ENCODE measurements at places on chromosomes 13 and 19.

GRCh38 chr13:112893570-112894422, 75.2 kb upstream of the MCF2L start:
- no peak for DNase-seq

- no peak for DNase-seq
Observed at GRCh38 chr19:6229216-6229913, 50.4 kb downstream of the MLLT1 start.

- DNase-seq = no peak
Observed at GRCh38 chr19:11982526-11982925, 17.7 kb downstream of the ZNF763 start.

- DNase-seq = no peak
Observed at GRCh38 chr13:39847336-39847735, 191.9 kb downstream of the COG6 start.

DNA sequence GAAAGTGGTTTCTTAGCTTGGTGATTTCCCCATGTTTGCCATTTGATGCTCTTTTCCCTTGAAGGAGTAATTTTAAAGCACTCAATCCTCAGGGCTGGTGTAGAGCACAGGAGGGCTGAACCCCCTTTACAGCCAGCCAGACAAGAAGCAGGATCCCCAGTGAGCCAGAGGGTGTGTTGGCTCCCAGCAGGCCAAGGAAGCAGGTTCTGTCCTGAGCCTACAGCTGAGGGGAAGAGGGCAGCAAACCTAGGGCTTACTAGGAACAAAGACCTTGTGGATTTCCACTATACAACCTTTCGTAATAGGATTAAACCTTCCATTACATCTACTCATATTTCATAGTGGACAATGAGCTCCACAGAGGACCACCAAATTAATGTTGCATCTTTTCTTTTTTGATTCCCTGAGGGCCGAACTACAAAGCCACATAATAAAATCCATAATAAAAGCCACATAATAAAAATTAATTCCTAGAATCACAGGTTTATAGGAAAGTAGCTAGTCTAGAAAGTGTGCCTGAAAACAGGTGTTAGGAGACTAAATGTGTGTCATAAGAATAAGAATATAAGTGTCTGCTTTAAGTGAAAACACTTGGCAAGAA, 300.2 kb downstream of the DCLK1 start:
- DNase-seq = no peak

DNA sequence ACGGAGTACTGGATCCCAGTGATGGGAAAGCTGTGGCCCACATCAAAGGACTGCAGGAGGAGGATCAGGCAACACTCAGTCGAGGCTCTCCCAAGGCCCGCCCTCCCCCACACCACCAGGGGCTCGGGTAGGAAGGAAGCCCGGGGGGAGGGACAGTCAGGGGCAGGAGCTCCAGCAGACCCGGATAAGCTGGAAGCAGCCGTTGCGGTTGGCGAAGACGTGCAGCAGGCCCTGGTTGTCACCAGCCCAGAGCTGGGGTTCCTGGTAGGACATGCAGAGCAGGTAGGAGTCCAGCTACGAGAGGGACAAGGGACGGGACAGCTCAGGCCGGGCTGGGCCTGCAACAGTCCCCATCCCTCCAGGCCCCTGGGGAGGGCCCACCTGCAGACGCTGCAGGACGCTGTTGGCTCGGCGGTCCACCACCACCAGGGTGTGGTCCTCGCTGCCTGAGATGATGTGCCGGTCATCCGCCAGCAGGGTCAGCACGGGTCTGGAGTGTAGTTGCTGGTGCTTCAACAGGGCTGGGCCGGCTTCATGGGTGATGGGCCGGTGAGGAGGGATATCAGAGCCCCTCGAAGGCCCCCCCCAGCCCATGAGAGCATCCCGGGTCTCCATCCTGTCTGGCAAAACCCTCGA, 1.9 kb downstream of the GNG14 start:
- DNase-seq = no peak

GRCh38 chr19:41912899-41913537, 15.2 kb downstream of the ERFL start:
- DNase-seq = peak; percentile 39

DNA sequence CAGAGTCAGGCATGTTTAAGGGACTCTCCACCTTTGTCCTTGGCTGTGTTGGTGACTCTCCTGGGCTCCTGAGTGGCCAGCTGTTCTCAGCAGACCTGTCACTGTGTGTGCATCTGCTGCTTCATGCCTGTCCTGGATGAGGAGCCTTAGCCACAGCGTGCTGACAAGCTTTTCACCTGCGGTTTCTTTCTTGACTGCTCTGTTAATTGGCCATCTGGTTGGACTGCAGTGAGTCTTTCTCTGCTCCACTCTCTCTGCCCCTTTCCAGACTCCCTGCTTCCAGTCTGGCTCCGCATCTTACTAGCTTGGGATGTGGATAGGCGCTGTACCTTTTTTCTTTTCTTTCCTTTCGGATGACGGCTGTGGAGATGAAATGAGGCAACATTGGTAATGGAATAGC, 38.8 kb downstream of the POLR1D start:
- no peak for DNase-seq

GRCh38 chr19:1210227-1210538, 4.6 kb downstream of the STK11 start:
- no peak for DNase-seq

GRCh38 chr13:34971473-34971872, 29.4 kb downstream of the NBEA start:
- no peak for DNase-seq

GRCh38 chr19:58181902-58182576, 822 bp upstream of the ZNF274 start:
- DNase-seq = peak; percentile 54

GRCh38 chr19:4084547-4084877, 17.8 kb upstream of the ZBTB7A start:
- no peak for DNase-seq

DNA sequence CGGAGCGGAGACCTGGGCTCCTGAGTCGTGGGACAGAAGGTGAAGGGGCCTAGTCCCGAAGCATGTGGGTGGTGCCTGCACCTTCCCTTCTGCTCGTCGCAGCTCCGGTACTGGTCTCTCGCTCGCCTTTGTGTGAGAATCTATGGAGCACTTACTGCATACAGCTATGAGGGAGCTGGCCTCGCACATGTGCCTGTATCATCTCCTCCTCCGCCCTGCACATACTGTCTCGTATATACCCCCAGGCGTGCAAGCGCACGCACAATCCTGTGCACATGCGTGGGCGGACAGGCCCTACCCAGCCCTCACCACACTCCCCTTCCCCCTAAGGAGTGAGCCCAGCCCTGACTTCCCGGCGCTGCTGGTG, 8.7 kb downstream of the PIK3R2 start:
- DNase-seq = no peak

DNA sequence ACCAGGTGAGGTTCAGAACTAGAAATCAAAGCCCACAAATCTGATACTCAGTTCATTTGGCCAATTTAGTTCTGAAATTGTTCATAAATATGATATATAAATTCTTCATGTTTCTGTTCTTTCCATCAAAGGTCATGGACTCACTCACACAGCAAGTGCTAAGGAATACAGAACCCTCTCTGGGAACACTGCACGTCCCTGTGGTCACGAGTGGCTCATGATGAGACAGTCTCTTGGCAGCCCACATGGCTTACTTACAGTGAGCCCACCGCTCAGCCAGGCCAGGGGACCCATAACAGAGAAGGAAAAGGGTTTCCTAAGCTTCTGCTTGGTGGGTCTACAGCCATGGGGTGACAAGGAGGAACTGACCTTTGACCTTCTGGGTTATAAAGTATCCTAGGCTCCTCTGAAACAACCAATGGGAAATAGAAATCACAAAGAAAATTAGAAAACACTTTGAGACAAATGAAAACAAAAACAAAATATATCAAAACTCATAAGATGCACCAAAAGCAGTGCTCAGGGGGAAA, 67.4 kb downstream of the CDADC1 start:
- DNase-seq = no peak

DNA sequence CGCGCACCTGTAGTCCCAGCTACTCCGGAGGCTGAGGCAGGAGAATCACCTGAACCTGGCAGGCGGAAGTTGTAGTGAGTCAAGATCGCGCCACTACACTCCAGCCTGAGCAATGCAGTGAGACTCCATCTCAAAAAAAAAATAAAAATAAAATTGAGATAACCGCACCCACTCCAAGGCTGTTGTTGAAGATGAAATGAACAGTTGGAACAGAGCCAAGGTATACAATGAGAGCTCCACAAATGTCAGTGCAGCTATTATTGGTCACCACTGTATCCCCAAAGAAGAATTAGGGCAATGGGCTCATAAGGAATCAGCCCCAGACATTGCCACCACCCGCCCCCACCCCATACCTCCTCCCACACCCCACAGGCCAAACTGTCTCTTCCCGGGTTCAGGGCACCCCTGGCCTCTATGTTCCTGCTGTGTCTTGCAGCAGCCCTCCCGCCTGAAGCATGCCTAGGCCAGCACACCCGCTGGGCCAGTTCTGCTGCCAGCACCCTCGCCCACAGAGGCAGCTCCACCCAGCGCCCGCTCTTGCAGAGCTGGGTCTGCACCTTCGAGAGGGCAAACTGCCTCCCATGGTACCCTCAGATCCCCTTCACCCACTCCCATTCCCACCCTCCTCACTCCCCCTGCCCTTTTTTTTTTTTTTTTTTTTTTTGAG, 3.5 kb upstream of the S1PR5 start:
- DNase-seq = no peak

DNA sequence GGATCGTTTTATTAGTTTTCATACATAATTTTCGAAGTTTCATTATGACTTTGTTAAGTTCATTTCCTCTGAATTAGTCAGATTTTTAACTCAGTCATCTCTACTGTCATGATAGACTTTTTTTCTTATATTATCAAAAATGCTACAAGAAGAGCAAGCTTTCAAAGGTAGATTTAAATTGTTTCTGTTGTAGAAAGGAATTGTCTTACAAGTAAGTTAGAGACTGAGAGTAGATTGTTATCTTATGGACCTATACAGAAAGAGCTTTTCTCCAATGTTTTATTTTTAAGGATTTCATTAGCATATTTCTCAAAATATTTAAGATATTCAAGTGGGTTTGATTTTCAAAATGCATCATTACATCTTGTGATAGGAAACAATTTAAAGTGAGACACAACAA, 2.7 kb downstream of the MAB21L1 start:
- DNase-seq = no peak

DNA sequence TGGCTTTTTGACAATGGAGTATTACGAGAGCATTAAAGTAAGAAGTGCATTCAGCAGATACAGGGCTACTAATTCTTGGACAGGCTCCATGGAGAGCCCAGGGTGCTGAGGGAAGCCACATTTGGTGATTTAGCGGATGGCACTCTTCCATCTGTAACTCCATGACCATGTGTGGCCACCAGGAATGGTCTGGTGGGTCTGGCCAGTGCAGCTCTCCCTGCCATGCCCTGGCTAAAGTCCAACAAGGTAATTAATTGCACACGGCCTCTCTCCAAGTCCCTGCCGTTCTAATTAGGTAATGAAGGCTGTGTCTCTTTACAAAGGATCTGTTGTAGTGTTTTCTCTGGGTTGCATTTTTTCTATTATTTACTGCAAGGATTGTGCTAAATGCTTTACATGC, 4.3 kb upstream of the ZFR2 start:
- DNase-seq = no peak
